Foreskin fibroblast (primary cell): ENCODE measurements at places on chromosomes 11 and 22.

- DNase-seq: peak; percentile 54
Measured at GRCh38 chr22:50089682-50090411, at the start of gene MOV10L1. Gene MOV10L1 (plus strand): TSS chr22:50090006. CDS start chr22:50090089, 83 bp downstream.

GRCh38 chr22:19967850-19968449, 26.3 kb upstream of the TXNRD2 start:
- DNase-seq: no peak

DNA sequence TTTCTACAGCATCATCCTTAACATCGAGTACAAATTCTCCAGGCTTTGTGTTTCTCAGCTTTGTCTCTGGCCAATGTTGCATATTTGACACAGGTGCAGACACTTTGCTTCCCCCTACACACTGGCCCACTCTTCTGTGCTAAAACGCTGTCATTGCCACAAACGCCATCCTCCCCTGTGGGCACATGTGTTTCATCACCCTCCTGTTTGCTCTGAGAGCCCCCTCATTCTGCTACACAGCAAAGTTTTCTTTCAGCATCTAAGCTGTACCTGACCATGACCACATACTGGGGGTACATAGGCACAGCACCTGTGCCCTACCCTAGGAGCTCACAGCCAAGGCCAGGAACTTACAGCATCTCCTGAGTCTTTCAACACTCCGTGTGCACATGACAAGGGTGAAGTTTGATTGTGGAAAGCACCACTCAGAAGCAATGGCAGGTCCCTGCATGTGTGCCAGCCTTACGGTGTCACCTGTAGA, 7.9 kb upstream of the IGLL5 start:
- no peak for DNase-seq

DNA sequence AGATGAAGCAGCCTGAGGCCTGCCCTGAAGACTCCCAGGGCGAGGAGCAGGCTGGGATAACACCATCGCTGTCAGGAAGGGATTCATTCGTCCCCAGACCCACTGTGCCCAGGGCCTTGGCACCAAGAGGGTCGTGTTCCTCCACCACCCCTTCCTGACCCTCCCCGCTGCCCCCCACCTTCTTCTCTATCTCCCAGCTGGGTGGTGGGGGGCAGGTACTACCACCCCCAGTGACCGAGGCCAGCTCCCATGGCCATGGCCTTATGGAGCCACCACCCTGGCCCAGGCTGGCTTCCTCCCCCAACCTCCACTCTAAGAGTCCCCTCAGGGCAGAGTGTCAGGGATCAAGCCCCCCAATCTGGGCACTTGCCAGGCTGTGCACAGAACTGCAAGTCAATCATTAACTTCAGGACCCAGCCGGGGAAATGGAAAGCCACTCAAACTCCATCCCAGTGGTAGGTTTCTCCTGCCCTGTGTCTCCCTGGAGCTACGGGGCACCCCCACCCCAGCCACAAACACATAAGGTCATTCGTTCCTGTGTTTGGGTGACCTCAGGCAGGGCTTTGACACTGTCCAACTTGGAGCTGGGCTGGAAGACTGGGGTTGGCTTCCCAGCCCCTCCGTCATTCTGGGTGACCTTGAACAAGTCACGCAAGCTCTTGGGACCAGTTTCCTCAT, 33.3 kb upstream of the WNT11 start:
- DNase-seq: no peak

GRCh38 chr11:130945896-130946295, 29.6 kb upstream of the SNX19 start:
- peak; percentile 94 for DNase-seq

DNA sequence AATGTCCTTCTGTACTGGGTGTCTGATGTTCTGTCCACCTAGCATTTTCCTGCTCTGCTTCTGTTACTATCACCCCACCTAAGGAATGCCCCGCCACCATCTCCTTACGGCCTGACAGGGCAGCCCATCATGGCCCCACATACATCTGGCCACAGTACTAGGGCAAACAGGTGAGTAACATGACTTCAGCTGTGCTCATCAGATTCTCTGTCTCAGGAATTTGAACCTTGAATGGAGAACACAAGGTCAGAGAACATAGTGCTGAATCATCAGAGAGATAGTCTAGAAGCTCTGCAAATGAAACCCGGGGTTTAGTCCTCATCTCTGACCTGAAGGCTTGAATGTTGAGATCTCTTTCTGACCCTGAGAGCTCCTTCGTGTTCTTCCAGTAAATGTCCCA, 32.4 kb downstream of the ZC3H12C start:
- peak; percentile 87 for DNase-seq

DNA sequence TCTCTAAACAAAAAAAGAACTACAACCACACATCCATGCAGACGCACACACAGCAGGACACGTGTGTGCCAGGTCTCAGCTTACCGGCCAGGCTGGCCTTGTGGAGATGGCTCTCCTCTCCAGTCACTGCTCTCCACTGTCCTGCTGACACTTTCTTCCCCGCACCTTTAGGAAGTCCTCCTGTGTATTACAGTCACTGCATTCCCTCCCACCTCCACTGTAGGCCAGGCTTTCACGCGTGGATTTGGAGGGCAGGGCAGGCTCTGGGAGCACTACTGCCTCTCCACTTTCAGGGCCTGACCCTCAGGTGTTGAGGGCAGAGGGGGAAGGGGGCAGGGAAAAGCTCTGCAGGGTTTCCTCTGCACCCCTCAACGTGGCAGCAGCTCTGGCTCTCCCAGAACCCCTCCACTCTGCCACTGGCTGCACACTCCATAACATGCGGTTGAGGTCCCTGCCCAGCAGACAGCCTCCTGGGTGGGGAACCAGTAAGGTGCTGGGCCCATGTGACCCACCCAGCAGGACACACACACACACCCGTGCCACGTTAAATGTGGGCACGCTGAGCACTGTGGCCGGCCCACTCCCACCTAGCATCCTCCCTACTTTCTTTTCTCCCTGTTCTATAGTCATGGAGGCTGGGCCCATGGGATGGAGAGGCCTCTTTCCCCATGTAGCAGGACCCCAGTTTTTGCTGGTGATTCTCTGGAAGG, 107.0 kb upstream of the PITPNB start:
- no peak for DNase-seq

- DNase-seq: peak; percentile 70
Measured at GRCh38 chr11:102843489-102843888, at the start of gene MMP3. Gene MMP3 (minus strand): TSS chr11:102843609. CDS start chr11:102843546, 63 bp downstream.

- peak; percentile 55 for DNase-seq
Measured at GRCh38 chr11:62004473-62004872, 37.0 kb upstream of the FTH1 start.

DNA sequence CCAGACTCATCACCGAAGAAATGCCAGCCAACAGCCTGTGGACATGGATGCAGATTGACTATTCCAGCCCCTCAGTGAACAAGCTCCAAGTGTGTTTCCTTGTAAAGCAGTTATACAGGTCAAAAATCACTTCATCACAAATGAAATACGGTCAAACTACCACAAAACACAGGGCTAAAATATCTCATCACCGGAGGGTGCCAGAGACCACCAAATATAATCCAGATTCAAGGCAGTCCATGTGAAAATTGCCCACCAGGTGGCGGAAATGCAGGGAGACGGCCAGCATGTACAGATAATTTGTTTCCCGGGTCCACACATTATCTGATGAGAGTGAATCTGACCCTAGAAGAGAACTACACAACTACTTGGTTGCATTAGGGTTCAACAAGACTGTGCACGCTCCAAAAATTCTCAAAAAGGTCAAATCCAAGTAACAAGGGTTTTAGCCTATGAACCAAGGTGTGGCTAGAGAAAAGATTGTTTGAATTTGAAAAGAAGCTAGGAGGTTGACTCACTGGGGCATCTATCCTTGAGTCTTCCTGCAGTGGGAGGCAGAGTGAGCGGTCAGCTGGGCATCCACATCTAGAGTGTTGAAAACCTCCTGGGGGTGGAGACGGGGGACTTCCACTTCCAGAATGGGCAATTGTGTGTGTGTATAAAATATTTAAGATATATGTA, 71.7 kb downstream of the IGLL5 start:
- DNase-seq: peak; percentile 45
